ENCODE measurements at places on chromosomes 2 and 18.

- no peak for DNase-seq
Observed at GRCh38 chr2:85409845-85410583, at the start of gene CAPG. CAPG (minus strand) TSS chr2:85410366; CDS start chr2:85402145, 8,221 bp downstream.

DNA sequence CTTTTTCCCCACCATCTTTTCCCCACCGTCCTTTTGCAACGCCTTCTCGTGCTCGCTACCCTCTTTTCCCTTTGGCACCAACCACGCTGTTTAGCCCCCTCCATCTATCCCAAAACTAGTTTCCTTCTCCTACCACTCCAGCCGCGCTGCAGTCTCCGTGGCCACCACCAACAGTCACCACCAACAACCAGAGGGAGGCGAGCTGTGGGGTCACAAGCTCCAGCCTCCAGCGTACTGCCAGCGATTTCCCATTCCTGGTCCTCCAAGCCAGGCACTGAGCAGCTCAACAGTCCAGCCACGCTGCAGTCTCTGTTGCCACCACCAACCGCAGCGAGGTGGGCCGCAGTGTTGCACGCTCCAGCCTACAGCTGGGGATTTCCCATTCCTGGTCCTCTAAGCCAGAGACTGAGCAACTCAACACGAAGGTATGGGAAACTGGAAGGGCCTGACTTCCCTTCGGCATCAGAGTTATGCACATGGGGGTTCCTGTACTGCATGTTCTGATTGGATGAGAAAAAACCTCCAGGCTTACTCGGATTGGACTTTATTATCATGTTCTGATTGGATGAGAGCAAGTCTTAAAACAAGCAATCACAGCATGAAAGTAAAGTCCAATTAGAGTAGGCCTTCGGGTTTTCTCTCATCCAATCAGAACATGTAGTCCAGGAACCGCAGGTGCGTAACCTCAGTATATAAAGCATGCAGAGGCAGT is 42.3 kb upstream of the IMP4 start:
- peak; percentile 84 for DNase-seq

GRCh38 chr2:42480402-42480801 is 13.4 kb downstream of the KCNG3 start:
- no peak for DNase-seq

DNA sequence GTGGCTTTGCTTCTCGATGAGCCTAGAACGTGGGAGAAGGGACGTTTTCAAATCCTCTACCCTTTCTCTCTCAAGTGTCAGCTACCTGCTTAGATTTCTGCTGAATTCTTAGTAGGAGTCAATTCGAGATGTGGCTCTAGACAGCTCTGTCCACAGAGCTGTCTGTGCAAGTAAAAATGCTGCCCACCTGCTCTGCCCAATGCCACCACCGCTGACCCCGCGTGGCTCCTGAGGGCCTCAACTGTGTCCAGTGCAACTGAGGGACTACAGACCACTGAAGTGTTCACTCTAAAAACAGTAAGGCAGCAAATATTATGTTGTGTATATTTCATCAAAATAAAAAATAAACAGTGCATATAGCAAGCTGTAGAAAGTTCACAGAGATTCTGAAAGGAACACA is 266.3 kb downstream of the ZNF516 start:
- DNase-seq: no peak

GRCh38 chr2:208830203-208830602 is 423.6 kb downstream of the PTH2R start:
- DNase-seq: no peak

DNA sequence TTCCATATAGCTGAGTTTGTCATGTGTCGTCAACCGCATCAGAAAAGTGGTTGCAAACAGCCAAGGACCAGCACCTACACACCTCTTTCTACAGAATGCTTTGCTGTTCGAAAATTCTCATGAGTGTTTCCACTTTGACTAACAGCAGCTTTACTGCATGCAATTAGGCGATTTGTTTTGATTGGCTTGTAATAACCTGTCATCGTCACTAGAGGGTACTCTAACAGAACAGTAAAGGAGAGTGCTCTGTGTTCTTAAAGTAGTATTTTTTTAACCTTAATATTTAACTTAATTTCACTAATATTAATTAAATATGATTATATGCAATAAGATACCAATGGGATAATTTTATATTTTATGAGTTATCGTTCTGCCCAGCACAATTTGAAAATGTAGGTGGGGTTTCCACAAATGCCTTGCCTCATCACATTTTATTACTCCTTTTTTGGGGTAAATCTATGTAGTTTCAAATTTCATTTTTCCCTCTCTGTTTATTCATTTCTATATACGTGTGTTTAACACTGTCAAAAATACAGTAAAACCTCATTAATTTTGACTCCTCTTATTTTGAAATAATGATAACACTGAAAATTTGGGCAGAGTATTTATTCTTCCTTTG is 502.2 kb downstream of the NRXN1 start:
- peak; percentile 32 for DNase-seq

- DNase-seq: no peak
Observed at GRCh38 chr2:17966798-17967197, 88.3 kb downstream of the KCNS3 start.

DNA sequence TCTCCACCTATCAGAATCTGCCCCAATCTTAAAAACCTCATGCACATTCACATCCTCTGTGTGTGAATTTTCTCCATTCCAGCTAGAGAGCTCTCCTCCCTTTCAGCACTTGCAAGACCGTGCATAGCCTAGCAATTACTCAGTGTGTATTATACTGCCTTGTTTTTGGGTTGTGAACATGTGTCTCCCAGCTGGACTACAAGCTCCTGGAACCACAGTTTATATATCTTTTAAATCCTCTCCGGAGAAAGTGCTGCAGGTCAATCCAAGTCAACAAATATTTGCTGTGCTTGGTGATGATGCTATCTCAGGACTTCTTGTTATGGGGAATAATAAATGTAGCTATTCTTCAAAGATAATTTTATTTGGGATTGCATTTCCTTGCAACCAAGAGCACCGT is 58.2 kb upstream of the MEX3C start:
- no peak for DNase-seq

DNA sequence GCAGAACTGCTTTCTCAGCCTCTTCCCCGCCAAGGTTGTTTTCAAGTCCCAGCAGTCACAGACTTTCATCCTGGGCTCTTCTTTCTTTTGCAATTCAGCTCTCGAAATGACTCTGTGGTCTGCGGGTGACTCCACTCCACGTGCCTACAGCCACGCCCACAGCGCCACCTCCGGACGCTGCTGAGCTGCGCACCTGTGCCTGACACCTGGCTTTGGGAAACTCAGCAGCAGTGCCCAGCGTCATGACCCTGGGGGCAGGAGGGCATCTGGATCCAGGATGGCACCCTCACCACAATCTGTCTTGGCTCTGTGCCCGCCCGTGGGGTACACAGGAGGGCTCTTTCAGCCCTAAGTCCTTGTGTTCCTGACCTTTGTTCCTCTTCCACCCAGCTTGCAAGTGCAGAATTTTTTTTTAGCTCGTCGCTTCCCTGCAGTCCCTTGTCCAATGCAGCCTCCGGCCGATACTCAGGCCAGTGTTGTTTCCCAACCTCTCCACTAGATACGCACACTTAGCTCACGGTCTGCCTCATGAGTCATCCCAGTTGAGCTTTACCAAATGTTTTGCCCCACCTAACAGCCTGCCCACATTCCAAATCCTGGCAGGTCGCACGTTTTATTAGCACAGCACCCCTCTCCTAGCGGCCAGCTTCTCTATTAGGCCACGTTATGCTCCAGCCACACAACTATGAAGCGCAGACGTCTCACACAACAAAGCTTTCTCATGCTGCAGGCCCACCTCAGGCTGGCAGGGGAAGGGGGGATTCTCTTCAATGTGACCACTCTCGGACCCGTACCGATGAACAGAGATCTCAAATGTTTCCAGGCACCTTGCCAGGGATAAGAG is 6.5 kb upstream of the CAPN10 start:
- DNase-seq: no peak

DNA sequence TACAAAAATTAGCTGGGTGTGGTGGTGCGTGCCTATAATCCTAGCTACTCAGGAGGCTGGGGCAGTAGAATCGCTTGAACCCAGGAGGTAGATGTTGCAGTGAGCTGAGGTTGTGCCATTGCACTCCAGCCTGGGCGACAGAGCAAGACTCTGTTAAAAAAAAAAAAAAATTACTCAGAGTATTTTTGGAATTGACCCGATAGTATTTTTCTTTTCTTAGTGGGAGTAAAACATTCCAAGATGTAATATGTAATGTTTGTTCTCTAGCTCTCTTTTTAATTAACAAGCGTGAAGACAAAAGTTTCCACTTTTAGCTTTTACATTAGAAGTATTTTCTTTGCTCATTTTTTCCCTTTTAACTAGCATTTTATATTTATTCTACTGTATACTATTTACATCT is 12.0 kb upstream of the TMEM18 start:
- no peak for DNase-seq

DNA sequence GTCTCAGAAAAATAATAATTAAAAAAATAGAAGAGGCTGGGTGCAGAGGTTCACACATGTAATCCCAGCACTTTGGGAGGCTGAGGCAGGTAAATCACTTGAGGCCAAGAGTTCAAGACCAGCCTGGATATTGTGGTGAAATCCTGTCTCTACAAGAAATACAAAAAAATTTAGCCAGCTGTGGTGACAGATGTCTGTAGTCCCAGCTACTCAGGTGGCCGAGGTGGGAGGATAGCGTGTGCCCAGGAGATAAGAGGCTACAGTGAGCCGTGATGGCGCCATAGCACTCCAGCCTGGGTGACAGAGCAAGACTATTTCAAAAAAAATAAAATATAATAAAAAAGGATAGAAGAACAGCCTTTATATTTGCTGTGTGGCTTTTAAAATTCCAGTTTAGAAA is 35.9 kb downstream of the SMC6 start:
- DNase-seq: no peak

DNA sequence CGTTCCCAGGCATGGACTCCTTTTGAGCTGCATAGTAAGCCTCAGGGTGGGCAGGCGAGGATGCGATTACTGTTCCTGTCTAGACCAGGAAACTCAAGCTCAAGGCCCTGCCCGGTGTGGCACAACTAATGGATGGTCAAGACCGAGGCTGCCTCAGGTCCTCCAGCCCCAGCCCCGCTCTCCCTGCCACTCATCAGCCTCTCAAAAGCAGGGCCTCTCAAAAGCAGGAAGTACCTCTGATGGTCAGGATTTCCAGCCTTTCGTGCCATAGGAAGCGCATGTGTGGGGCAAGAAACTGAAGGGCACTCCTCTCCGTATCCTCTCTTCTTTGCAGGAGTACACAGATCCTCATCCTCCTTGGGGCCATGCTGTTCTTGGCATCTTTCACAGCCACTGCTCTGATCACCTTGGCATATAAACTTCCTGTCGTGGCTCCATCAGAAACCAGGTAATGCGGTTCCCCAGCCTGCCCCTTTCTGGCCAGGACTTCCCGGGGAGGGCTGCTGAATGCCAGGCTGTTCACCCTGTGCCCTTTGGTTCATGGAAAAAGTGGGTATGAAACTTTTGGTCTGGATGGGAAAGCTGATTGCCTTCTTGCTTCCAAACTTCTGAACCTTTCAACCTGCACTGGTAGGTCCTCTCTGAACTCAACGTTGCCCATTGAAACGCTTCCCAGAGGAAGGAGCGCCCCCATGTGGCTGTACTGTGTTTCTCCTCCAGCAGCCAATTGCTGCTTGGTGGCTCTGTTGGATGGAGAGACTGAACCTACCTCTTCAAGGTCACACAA is 82.8 kb upstream of the SEC11C start:
- no peak for DNase-seq
